ENCODE measurements at places on chromosomes 4 and X. TPM values are rescaled to one million over a fixed set of nuclear protein-coding genes. Genes with fewer than 3 reads are reported as not detected.

OTUD6A gene
- polyA plus RNA-seq = not detected

CCKAR gene
- not detected for polyA plus RNA-seq

SLC35A2 gene
- 22.1 TPM for polyA plus RNA-seq

DNASE1L1 gene
- polyA plus RNA-seq = 20.3 TPM

PLS3 gene
- polyA plus RNA-seq = 59.6 TPM

ARR3 gene
- not detected for polyA plus RNA-seq

TRIM61 gene
- 0.06 TPM for polyA plus RNA-seq

IQCM gene
- not detected for polyA plus RNA-seq

RBM46 gene
- not detected for polyA plus RNA-seq

WAS gene
- polyA plus RNA-seq = 1.7 TPM

CYLC1 gene
- not detected for polyA plus RNA-seq

LRIT3 gene
- 0.24 TPM for polyA plus RNA-seq

PFKFB1 gene
- polyA plus RNA-seq = 0.26 TPM

RXFP1 gene
- polyA plus RNA-seq = 0.11 TPM

ATP8A1 gene
- polyA plus RNA-seq = 1.2 TPM

SHROOM3 gene
- 15.3 TPM for polyA plus RNA-seq

CEP135 gene
- polyA plus RNA-seq = 1.5 TPM

NEK1 gene
- polyA plus RNA-seq = 2.5 TPM

CHRNA9 gene
- polyA plus RNA-seq = not detected

AFF2 gene
- polyA plus RNA-seq = 0.02 TPM

C4orf50 gene
- under 0.01 TPM for polyA plus RNA-seq

HERC5 gene
- 1.1 TPM for polyA plus RNA-seq

PABPC1L2B gene
- not detected for polyA plus RNA-seq

PDCL2 gene
- 0.39 TPM for polyA plus RNA-seq

PNMA6A gene
- polyA plus RNA-seq = 0.04 TPM

MRFAP1L1 gene
- 47.1 TPM for polyA plus RNA-seq

HADH gene
- 26.0 TPM for polyA plus RNA-seq

RIBC1 gene
- 0.77 TPM for polyA plus RNA-seq

CT45A5 gene
- polyA plus RNA-seq = not detected

EGFL6 gene
- 3.1 TPM for polyA plus RNA-seq

KANTR gene
- polyA plus RNA-seq = 2.4 TPM

GPRIN3 gene
- 0.20 TPM for polyA plus RNA-seq

FOXR2 gene
- polyA plus RNA-seq = not detected

COL4A5 gene
- 12.4 TPM for polyA plus RNA-seq

CHRDL1 gene
- polyA plus RNA-seq = 12.3 TPM

MAGEA11 gene
- 0.18 TPM for polyA plus RNA-seq

MAGEC2 gene
- polyA plus RNA-seq = not detected

P2RY4 gene
- not detected for polyA plus RNA-seq

UPF3B gene
- polyA plus RNA-seq = 7.9 TPM

SPIN2B gene
- polyA plus RNA-seq = 4.6 TPM

MAOA gene
- polyA plus RNA-seq = 43.9 TPM

ADH4 gene
- 1.5 TPM for polyA plus RNA-seq

STAP1 gene
- polyA plus RNA-seq = 0.04 TPM

MAGEC1 gene
- polyA plus RNA-seq = not detected

CXCL5 gene
- polyA plus RNA-seq = 0.01 TPM

SAGE1 gene
- not detected for polyA plus RNA-seq

ENPEP gene
- polyA plus RNA-seq = 0.20 TPM

PCDH7 gene
- 7.4 TPM for polyA plus RNA-seq

JAKMIP1 gene
- polyA plus RNA-seq = 0.13 TPM

ETDB gene
- not detected for polyA plus RNA-seq

PRSS48 gene
- polyA plus RNA-seq = not detected

PF4V1 gene
- polyA plus RNA-seq = not detected

PABPC5 gene
- polyA plus RNA-seq = 0.08 TPM

GPR101 gene
- polyA plus RNA-seq = not detected

APBB2 gene
- polyA plus RNA-seq = 4.0 TPM

IL2 gene
- not detected for polyA plus RNA-seq

BEND2 gene
- not detected for polyA plus RNA-seq

PLP1 gene
- 0.94 TPM for polyA plus RNA-seq
